ENCODE measurements at places on chromosomes 3 and 15. TPM values are rescaled to one million over a fixed set of nuclear protein-coding genes. Genes with fewer than 3 reads are reported as not detected.
A peak's percentile ranks its signal among the peaks of the same experiment; 100 is the strongest.

DNA sequence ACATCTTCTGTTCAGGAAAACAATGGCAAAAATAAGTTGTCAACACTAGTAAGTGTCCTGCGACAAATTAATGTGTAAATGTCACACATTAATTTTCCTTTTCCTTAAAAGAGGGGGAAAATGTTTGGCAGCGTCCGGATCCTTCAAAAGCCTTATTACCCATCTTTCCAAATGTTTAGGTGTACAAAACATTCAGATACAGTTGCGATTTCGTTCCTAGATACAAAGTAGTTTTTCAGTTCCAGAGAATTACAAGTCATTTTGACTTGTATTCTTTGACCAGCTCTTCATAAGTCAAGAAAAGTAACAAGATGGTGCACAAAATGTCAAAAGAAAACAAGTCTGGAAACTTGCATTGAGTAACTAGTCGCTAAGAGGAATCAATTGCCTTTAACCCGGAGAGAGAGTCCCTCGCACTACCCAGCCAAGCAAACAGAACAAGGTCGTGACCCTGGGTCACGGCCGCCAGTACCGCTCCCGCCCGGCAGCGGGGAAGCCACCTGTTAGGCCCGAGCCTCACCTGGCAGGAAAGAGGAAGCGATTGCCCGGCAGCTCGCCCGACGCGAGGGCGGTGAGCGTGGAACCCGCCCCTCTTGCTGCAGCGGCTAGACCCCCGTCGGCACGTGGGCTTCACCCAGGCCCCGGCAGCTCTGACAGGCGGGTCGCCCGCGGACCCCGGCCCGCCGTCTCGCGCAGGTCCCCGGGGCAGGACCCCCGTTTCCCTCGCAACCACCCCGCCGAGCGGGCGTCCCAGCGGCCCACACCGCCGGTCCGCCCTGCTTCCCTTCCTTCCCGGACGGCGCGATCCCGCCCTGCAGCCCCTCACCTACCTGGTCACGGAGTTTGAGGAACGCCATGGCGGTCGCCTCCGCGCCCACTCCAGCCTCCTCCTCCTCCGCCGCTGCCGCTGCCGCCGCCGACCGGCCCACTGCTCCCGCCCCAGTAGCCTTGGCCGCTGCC lies 61.0 kb upstream of the ANKRD28 start:
- H3K4me1 ChIP-seq: peaks cover 9% of the 10 kb centered on the region
- H3K36me3 ChIP-seq: no peaks in the 10 kb centered on the region
- peak overlapping the region; percentile 76 for H3K4me3 ChIP-seq

DNA sequence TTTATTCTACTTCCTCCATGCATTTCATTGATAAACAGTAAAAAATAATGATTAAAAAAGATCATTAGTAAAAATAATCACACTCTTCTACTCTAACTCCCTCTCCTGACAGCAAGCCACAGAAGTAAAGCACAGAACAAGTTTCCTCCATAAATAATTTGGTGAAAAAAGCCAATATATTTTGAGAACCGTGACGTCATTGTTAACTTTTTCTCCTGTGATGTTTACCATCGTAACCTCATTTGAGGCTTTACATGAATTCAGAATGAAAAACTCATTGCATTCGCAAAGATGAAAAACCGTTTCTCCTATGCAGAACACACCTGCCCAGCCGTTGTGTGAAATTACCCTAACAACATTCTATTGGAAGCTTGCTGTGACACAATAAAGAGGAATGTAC lies 120.7 kb downstream of the NSUN3 start:
- no peaks in the 10 kb centered on the region for H3K4me1 ChIP-seq
- no peaks in the 10 kb centered on the region for H3K27me3 ChIP-seq
- no peaks in the 10 kb centered on the region for H3K36me3 ChIP-seq
- DNase-seq: no peak
- no peak overlapping the region for H3K27ac ChIP-seq
- no peak overlapping the region for H3K4me3 ChIP-seq

DNA sequence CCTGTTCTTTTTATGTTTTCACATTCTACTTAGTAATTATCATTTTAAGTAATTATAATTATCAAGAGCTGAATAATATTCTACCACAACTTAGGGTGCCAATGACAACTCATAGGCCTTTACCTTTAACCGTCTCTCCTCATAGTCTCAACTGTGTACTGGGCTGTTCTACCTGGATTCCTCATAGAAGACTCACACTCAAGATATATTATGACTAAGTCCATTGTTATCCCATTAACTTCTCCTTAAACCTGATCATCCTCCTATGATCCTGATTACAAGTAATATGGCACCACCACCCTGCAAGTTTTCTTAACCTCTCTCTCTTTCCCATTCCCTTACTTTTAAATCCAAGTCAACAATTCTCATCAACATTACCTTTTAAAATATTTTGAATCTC lies 285.9 kb upstream of the VEPH1 start:
- H3K27me3 ChIP-seq: no peaks in the 10 kb centered on the region
- no peaks in the 10 kb centered on the region for H3K36me3 ChIP-seq
- H3K4me3 ChIP-seq: no peak overlapping the region

GRCh38 chr3:155031186-155031585 lies 48.9 kb upstream of the MME start:
- H3K27ac ChIP-seq: no peak overlapping the region
- no peaks in the 10 kb centered on the region for H3K36me3 ChIP-seq
- DNase-seq: no peak
- no peaks in the 10 kb centered on the region for H3K27me3 ChIP-seq
- peaks cover 4% of the 10 kb centered on the region for H3K4me1 ChIP-seq

TM2D3 gene
- total RNA-seq: 56.9 TPM
